ENCODE measurements at places on chromosomes 6 and 20. TPM values are rescaled to one million over a fixed set of nuclear protein-coding genes. Genes with fewer than 3 reads are reported as not detected.

CTSZ gene
- polyA plus RNA-seq = 47.3 TPM

SALL4 gene
- polyA plus RNA-seq = not detected

DNA sequence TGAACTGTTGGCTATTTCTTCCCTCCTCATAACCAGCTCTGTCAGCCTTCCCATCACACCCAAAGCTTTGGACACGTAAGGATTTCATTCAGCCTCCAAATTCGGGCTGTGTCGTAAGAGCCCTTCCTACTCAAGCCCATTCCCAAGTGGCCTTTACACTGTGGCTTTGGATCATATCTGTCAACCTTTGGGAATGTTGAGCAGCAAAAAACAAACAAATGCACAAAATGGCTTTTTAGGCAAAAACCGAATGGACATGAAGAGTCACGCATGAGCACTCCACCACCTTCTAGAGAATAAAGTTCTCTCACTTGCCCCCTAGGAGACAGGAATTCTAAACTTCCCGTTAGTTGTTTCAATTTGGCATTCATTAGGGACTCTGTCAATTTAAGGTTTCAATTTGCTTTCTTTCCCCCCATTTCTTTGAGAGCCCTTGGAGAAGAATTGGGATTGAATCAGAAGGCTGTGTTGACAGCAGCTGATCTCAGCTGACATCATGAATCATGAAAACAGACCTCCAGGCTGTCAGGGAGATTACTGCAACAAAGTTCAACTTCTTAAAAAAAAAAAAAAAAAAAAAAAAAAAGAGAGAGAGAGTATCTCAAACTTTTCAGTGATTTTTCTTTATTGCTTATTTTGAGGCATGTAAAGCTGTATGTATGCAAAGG, 110.3 kb downstream of the BCAS1 start:
- no peak overlapping the region for H3K27ac ChIP-seq
- H3K27me3 ChIP-seq = peaks cover 3% of the 10 kb centered on the region
- no peak for DNase-seq
- no peaks in the 10 kb centered on the region for H3K4me1 ChIP-seq

DNA sequence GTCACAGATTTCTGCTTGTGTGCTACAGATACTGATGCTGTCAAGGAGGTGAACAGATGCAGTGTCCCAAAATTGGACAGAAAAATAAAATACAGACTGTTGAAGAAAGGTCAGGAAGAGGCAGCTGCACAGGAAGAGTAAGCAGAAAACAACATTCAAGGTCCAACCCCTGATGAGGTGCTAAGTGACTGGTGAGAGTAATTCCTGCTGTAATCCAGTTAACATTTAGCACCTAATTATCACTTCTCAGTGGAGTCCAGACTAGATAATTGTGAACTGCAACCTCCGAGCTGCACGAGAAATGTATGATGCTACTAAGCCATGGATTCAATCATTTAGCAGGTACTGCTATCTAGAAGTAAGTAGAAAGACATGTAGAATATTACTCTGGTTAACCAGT, 36.3 kb upstream of the NRSN1 start:
- no peak for DNase-seq
- H3K27me3 ChIP-seq = no peaks in the 10 kb centered on the region
- H3K27ac ChIP-seq = no peak overlapping the region
- H3K36me3 ChIP-seq = no peaks in the 10 kb centered on the region
- H3K4me3 ChIP-seq = no peak overlapping the region
- no peaks in the 10 kb centered on the region for H3K4me1 ChIP-seq

DNA sequence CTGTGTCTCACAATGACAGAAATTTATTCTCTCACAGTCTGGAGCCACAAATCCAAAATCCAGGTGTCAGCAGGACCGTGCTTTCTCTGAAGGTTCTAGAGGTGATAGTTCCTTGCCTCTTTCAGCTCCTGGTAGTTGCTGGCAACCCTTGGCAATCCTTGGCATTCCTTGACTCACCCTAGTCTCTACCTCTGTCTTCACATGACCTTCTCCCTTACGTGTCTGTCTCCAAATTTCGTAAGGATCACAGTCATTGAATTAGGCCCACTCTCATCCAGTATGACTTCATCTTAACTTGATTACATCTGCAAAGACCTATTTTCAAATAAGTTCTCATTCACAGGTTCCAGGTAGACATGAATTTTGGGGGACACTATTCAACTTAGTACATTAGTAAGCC, 143.1 kb downstream of the CEP57L1 start:
- H3K27me3 ChIP-seq = no peaks in the 10 kb centered on the region
- DNase-seq = no peak
- H3K27ac ChIP-seq = peak overlapping the region; percentile 67
- peaks cover 37% of the 10 kb centered on the region for H3K4me1 ChIP-seq
- no peak overlapping the region for H3K4me3 ChIP-seq
- no peaks in the 10 kb centered on the region for H3K36me3 ChIP-seq

DNA sequence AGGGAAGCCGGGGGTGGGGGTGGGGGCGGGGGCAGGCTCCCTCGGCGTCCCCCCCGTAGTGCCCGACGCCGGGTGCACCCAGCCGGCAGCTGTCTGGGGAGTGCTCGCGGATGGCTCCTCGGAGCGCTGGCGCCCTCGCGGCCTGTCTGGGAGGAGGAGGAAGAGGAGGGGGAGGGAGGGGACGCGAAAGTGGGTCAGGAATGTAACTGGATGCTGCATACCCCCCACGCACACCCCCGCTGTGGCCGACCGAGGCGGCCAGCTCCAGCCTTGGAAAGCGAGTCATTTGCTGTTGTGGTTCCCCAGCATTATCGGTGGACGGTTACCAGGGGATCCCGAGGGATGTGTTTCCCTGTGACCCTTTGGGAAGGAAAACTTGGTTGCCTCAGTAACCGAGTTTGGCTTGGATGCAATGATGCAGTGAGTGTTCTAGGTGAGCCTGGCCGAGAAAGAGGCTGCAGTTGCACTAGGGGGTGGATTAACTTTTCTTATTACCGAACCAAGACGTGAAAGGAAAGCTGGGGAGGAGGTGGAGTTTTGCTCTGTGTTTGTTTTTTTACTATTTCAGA, 55.2 kb upstream of the RREB1 start:
- H3K4me1 ChIP-seq = peaks cover 3% of the 10 kb centered on the region
- H3K36me3 ChIP-seq = no peaks in the 10 kb centered on the region
- peak; percentile 92 for DNase-seq
- H3K4me3 ChIP-seq = peak overlapping the region; percentile 70
- no peaks in the 10 kb centered on the region for H3K27me3 ChIP-seq

DNA sequence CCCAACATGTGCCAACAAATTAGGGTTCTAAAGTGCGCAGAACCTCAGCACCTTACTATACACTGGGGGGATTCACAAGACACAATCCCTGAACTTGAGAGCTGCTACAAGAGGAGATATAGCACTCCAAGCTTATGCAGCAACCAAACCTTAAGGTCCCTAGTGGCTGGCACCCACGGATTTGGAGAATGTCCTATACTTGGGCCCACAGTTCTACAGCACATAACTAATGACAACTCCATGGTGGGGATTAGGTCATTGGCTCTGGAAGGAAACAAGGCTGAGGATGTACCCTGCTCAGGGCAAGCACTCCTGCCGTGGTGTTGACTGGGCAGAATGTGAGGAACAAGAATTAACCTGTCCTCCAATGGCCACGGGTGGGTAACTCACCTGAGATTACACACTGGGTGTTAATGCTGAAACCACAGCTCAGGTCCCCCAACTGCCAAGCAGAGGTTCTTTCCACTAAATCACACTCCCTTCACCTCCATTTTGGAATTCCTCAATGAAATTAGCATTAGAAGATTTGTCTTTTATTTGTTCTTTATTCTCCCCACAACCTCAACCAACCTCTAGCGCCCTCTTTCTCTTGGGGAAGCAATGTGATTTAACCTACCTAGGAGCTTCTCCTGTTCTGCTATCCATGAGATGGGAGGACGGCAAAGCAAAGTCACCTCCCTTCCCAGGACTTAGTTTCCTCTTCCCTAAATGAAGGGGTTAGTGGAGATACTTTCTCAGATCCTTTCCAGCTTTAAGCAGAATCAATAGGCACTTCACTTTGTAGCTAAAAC, 32.0 kb downstream of the TRERF1 start:
- DNase-seq = no peak
- H3K4me1 ChIP-seq = no peaks in the 10 kb centered on the region
- H3K27ac ChIP-seq = no peak overlapping the region

- no peaks in the 10 kb centered on the region for H3K27me3 ChIP-seq
- DNase-seq = no peak
- H3K27ac ChIP-seq = no peak overlapping the region
- H3K4me3 ChIP-seq = no peak overlapping the region
- no peaks in the 10 kb centered on the region for H3K4me1 ChIP-seq
Measured at GRCh38 chr6:50936277-50936681, 117.6 kb downstream of the TFAP2B start.

All from psoas muscle (tissue), 8 donors.